D341Med (cell line): ENCODE measurements at places on chromosomes 3 and 15.

DNA sequence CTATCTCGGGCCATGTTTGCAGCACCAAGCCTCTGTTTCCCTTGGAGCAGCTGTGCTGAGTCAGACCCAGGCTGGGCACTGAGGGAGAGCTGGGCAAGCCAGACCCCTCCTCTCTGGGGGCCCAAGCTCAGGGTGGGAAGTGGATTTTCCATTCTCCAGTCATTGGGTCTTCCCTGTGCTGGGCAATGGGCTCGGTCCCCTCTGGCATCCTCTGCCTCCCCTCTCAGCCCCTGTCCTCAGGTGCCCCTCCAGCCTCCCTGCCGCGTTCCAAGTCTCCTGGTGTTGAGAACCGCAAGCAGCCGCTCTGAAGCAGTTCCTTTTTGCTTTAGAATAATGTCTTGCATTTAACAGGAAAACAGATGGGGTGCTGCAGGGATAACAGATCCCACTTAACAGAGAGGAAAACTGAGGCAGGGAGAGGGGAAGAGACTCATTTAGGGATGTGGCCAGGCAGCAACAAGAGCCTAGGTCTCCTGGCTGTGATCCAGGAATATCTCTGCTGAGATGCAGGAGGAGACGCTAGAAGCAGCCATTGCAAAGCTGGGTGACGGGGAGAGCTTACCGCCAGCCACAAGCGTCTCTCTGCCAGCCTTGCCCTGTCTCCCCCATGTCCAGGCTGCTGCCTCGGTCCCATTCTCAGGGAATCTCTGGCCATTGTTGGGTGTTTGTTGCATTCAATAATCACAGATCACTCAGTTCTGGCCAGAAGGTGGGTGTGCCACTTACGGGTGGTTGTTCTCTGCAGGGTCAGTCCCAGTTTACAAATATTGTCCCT lies 1.2 kb downstream of the RHO start:
- DNase-seq, result no peak

GRCh38 chr3:124845406-124845805 lies 41.8 kb downstream of the ITGB5 start:
- no peak for DNase-seq

GRCh38 chr3:151859233-151859673 lies 14.2 kb upstream of the SUCNR1 start:
- no peak for DNase-seq

- no peak for DNase-seq
Observed at GRCh38 chr3:196611761-196612483, 27.6 kb upstream of the NRROS start.

DNA sequence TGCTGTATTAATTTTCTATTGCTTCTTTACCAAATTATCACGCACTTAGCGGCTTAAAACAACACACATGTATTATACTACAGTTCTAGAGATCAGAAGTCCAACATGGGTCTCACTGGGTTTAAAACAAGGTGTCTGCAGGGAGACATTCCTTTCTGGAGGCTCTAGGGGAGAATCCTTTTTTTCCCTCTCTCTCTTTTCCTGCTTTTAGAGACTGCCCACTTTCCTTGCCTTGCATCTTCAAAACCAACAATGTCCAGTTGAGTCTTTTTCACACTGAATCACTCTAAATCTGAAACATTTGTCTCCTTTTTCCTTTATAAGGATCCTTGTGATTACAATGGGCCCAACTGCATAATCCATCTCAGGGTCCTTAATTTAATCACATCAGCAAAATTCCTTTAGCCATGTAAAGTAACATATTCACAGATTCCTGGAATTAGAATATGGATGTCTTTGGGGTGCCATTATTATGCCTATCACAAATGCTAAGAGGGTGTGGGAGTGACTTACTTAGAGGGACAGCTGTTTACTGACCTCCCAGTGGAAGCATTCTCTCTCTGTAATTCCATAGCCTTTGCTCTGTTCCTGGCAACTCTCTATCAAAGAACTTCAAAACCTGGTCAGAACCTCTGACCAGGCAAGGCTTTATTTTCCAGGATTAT lies 21.8 kb downstream of the CD200 start:
- DNase-seq, result no peak

DNA sequence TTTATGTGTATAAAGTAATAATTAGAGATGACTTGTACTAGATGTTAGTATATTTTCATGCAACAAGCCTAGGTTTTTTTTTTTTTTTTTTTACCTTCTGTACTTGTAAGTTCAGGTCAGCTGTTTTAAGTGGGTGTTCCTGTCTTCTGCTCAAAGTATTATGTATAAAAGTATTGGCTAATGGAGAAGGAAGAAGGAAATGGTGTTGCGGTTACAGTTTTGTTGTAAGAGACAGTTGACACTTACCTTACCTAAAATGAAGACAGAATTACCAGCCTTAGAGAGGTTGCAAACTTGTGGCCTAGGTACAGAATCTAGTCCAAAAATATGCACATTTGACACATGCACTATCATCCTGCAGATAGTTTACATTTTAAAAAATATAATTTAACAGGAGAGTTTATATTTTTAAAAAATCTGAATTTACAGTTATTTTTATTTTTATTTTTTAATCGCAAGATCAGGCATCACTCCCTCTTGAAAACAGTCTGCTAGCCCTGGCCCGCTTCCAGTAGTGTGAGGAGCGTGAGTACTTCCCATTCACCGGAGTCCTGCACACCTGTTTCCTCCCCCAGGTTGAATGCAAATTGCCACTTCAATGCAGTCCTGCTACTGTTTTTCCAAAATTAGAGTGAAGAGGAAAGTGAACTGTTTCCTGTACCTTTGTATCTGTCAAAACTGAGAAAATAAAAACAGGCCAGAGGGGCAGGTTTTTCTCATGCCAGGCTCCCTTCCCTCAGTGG lies 224.3 kb upstream of the SOX2 start:
- no peak for DNase-seq

DNA sequence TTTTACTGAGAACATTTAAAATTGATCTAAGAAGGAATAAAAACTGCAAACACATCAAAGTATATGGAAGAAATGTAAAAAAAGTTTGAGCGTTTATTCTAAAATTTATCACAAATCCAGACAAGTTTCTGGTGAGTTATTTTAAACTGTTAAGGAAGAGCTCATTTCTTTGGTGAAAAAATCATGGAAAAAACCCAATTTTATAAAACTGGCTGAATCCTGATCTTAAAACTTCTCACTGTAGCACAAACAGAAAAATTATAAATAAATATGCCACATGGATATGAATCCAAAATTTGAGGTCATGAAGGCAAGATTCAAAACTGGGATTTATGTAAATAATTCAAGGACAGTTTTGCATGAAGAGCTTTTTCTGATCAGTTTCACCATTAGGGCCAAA lies 205.1 kb upstream of the RGMA start:
- DNase-seq, result no peak

GRCh38 chr15:40918146-40918798 lies 10.9 kb upstream of the DLL4 start:
- no peak for DNase-seq

GRCh38 chr3:48042071-48042760 lies 26.0 kb upstream of the MAP4 start:
- no peak for DNase-seq

DNA sequence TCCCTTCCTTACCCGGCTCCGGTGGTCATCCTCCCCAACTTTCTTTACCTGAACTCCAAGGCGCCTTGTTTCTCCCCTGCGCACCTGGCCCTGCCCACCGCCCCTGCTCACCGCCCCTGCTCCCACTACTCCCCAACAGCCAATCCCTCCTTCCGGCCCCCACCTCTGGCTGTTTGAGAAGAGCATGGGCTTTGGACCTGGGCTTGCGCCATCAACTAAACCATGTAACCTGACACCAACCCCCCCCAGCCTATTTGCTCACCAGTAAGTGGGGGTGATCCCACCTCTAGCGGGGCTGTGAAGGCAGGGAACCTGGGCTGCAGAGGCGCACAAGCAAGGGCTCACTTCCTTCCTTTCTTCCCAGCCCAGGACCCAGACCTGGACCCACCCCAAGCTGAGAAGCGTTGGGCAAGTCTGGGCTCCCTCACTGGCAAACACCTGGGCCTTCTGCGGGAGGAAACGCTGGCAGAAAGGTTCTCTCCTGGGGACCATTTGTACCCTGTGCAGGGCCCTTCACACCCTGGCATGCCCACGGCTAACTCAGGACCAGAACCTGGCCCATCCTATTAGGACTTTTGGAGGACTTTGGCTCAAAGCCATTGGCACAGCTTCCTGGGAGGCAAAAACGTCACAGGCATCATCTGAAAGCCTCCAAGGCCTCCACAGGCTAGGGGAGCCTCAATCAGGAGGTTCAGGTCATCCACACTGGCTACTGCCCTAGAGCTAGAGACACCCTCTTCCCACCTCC lies at the start of gene PLXNB1:
Gene PLXNB1 (minus strand): TSS at position 127 of the 748 bp plus-strand sequence. CDS start 5,475 bp downstream, outside the sequence.
- DNase-seq, result no peak
